ENCODE measurements at places on chromosomes 4 and X.

GRCh38 chr4:92988301-92988700 lies 684.5 kb downstream of the GRID2 start:
- DNase-seq = no peak

DNA sequence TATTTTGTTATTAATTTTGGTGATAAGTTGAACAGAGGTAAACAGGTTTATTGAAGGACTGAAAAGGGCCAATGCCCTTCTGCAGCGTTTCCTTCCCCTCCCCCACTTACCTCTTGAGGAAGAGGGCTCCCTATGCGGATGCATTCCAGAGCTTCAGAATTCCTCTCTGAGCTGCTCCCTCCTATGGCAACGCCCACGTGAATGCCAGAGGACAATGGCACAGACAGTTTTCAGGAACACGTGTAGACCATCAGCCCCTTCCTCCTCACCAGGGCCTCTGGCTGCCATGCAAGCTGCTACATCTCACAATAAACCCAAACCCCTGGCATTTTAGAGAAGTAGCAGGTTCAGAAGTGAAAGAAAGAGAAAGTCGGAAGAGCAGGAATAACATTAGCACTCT lies 127.9 kb downstream of the CHRDL1 start:
- no peak for DNase-seq

- DNase-seq = no peak
Measured at GRCh38 chr4:75172551-75172950, 239.6 kb downstream of the PARM1 start.

DNA sequence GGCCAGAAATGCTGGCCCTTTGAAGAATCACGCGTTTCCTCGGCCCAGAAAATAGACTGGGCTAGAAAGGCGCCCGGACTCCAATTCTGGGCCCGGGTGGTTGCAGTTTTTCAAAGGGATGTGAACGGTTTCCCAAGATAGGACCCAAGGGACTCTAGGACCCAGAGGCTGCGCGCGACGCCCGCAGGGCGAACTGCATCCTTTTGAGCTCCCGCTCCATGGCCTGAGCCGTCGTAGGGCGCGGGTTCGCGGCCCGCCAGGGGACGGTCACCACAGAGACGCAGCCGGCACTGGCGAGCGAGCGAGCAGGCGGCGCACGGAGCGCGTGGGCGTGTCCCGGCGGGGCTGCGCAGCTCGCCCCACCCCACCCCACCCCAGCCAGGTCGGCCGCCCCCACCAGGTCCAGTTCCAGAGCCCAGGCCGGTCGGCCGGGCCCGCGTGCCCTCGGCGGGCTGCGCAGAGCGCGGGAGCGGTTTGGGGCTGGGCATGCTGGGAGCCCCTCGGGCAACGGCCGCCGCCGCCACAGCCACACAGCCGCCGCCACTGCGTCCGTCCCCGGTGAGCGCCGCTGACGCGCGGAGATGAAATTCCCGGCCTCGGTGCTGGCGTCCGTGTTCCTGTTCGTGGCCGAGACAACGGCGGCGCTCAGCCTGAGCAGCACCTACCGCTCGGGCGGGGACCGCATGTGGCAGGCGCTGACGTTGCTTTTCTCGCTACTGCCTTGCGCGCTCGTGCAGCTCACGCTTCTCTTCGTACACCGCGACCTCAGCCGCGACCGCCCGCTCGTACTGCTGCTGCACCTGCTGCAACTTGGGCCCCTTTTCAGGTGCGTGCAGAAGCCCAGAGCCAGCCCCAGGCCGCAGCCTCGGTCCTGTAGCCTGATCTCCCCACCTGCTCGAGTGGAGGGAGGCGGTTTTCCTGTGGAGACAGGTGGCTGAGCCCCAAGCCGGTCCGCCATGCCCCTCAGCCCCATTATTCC lies at the start of gene XK:
Gene XK (plus strand): TSS at position 411 of the 979 bp plus-strand sequence. CDS start 171 bp downstream, at position 582.
- peak; percentile 29 for DNase-seq

DNA sequence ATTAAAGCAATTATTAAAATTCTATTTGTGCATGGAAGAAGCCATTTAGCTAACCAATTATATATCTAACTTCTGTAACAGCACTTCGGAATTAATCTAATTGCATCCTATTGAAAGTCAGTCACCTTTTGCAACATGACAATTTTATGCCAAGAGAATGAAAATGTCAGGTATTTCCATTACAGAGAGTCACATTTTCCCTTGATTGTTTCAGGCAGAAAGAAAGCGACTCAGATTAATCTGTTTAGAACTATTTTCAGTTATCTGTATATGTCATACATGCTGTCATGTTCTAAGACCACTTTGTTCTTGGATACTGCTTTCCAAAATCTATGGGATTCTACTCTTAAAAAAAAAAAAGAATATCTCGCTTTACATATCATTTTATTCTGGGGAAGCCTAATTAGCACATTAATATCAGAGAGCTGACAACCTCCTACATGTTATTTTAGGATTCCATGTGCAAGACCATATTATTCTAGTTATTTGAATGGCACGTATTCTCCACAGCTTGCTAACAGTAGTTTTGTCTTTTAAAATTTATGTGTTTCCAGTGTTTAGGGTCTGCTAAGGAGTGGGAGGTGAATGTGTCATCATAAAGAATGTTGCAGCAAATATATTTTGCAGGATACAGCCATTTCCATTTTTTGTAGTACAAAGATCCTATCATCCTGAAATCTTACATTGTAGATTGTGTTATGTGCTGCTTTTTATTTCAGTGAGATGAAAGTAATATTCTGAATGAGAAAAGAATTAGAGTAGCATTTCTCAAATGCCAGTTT lies 31.7 kb downstream of the GALNT7 start:
- DNase-seq = no peak

DNA sequence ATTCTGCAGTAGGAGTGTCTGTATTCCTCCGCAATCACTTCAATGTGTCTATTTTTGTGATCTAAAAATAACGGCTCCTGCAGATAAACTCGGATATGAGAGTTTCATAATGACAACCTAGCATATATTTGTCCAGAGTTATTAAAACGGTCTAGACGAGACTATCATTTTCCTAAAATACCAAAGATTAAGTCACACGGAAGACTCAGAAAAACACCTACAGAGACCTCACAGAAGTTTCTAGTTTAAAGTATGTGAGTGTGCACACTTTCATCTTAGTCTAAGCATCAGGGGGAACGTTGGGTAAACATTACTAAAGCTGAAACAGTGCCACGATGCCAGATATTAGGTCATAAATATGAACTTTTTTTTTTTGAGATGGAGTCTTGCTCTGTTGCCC lies 156.9 kb downstream of the AFAP1 start:
- DNase-seq = no peak

DNA sequence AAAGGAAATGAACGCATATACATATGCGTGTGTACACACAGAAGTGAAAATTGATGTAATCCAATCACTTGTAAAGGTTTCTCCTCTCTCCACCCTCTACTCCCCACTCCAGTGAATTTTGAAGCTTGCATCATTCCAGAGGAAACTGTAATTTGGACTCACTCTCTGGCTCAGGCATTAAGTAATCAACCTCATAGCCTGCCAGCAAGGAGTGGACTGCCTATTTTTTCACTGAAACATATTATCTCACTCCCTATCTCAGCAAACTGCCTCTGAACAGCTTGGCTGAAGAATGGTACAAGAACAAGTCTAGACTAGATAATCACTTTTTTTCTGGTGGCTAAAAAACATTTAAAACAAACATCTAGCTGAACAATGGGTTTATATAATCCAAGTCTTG lies 124.2 kb downstream of the C4orf51 start:
- DNase-seq = no peak

GRCh38 chr4:14149176-14150053 lies 521.9 kb upstream of the BOD1L1 start:
- no peak for DNase-seq

- DNase-seq = no peak
Measured at GRCh38 chr4:139858436-139859205, 193.0 kb downstream of the MGST2 start.

- no peak for DNase-seq
Measured at GRCh38 chr4:69717778-69718177, 42.6 kb downstream of the SULT1B1 start.

- no peak for DNase-seq
Measured at GRCh38 chrX:129614481-129615255, 40.1 kb downstream of the APLN start.

DNA sequence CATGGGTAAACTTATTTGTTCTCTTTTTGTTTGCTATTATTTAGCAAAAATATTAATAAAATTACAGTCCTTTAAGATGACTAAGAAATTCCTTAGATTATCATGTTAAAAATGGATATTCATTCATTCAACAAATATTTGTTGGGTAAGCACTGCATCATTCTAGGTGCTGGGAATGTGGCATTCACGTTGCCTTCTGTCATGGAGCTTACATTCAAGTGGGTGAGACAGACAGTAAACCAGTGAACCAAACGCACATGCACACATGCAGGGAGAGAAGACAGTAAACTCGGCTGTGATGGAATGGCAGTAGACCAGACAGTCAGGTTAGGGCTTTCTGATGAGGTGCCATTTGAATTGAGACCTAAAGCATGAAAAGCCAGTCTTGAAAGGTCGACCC lies 91.8 kb downstream of the STOX2 start:
- DNase-seq = no peak

DNA sequence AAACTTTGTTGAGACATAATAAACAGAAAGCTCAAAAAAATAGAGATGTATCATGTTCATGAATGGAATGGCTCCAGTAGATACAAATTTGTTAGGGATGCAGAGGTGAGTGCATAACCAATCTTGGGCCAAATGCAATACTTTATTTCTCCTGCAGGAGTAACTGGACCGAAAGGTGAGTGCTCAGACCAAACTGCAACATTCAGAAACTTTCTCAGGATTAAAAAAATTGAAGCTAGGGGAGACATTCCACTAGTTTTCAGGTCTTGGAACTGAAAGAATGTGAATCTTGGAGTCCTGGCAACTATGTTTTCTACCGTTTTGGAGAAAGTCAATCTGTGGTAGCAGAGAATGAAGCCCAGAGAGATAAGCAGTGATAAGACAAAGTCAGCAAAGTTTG lies 21.2 kb upstream of the LCORL start:
- DNase-seq = no peak

DNA sequence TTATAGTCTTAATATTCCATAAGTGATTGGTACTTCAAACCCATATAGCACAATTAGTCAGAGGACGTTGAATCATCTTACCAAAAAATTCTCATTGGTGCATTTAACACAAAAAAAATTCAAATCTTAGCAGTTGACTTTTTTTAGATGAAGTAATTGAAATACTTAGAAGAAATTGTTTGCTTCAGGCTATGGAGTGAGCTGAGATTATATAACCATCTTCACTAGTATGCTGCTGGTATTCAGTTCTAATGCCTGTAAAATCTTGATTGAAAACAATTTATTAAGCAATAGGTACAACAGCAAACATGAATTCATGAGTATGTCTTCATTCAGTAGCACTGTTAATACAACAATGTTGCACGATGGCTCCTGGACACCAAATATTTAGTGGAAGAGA lies 250.0 kb downstream of the GPM6A start:
- no peak for DNase-seq

Data from activated T-cell treated with anti-CD3 and anti-CD28 coated beads for 48 hours (primary cell).